ENCODE measurements at places on chromosomes 13 and 19. TPM values are rescaled to one million over a fixed set of nuclear protein-coding genes. Genes with fewer than 3 reads are reported as not detected.

- H3K4me1 ChIP-seq, result peaks cover 3% of the 10 kb centered on the region
- H3K27me3 ChIP-seq, result peaks cover 9% of the 10 kb centered on the region
- peak; percentile 17 for DNase-seq
- H3K27ac ChIP-seq, result no peak overlapping the region
- no peaks in the 10 kb centered on the region for H3K36me3 ChIP-seq
These were observed 230.2 kb downstream of the TDRD3 start for GRCh38 chr13:60627071-60627686.

DNA sequence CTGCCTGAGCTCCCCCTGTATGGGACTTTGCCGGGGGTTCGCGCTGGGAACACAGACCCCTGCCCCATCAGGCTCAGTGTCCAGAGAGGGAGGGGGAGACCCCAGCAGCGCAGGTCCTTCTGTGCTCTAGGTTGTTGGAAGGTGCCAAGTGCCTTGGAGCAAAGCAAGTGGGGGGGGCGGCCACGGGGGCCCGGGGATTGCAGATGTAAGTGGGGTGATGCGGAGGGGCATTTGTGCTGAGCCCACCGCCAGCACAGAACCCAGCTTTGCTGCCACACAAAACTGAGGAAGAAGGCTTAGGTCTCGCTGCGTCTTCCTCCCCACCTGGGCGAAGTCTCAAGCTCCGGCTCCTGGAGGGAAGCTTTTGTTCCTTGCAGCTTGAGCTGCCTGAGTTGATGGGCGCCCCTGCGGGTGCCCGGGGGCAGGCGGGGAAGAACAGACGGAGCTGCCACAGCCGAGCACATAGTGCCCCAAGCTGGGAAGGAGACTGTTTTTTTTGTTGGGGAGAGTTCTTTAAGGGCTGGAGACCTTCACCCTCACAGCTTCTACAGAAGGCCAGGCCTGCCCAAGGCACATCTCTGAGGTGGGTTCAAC, 1.5 kb upstream of the NTN5 start:
- H3K36me3 ChIP-seq, result no peaks in the 10 kb centered on the region
- peaks cover 5% of the 10 kb centered on the region for H3K4me1 ChIP-seq
- no peaks in the 10 kb centered on the region for H3K27me3 ChIP-seq
- no peak for DNase-seq
- no peak overlapping the region for H3K27ac ChIP-seq

GRCh38 chr19:2227415-2228156, 8.5 kb downstream of the PLEKHJ1 start:
- H3K27ac ChIP-seq, result no peak overlapping the region
- H3K4me1 ChIP-seq, result peaks cover 11% of the 10 kb centered on the region
- no peak overlapping the region for H3K4me3 ChIP-seq
- DNase-seq, result no peak
- H3K27me3 ChIP-seq, result no peaks in the 10 kb centered on the region
- H3K36me3 ChIP-seq, result peaks cover 36% of the 10 kb centered on the region

DNA sequence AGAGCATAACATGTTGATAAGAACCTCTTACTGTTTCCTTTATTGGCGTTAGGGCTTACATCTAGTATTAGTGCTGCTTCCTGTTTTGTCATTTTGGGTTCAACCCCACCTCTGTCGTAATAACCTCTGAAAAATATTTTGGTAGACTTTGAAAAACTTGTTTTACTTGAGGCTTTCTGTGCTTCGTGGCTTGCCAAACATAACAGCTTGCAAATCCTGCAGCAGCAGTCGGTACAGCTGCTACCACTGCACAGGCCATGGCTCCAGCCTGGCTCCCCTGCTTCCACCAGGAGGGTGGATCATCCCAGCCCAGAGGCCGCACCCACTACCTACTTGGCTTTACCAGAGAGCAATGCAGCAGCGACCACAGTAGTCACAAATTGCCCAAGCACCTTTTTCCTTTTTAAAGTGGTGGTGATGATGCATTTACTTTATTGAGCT, 11.8 kb upstream of the CEACAM4 start:
- peaks cover 48% of the 10 kb centered on the region for H3K27me3 ChIP-seq
- H3K4me1 ChIP-seq, result peaks cover 2% of the 10 kb centered on the region
- no peak overlapping the region for H3K4me3 ChIP-seq

DNA sequence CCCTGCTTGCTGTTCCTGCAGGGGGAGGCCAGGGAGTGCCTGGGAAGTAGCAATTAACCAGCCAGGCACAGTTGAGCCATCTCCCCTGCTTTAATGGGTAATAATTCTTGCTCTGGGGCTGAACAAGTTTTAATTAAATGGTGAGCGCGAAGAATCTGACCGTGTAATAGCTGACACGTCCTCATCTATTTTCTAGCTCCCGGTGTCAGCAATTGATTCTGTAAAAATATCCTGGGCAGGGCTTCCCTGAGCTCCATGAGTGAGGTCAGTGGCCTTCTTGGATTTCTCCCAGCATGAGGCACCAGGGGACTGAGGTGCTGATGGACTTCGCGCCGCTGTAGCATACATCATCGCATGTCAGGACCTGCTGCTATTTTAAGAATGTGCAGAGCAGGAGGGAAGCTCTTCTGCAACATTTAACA, 26.9 kb downstream of the SIPA1L3 start:
- no peaks in the 10 kb centered on the region for H3K36me3 ChIP-seq
- H3K4me3 ChIP-seq, result no peak overlapping the region
- no peaks in the 10 kb centered on the region for H3K4me1 ChIP-seq
- DNase-seq, result no peak

DNA sequence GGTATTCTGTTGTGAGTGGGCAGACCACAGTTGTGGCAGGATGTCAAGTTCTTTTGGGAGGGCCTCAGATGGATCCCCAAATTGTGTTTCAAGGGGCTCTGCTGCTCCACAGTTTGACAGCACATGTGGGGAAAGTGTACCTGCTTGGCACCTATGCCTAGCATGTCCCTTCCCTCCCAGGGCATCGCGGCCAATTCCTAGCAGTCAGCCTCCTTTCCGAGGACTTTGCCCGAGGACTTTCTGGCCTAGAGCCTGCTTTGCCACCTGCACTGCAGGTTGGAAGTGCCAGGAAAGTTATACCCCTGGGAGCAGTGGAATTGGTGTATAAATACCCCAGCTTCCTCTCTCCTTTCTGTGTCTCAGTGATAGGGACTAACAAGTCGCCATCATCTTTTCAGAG, 11.9 kb upstream of the GPR12 start:
- H3K27me3 ChIP-seq, result peaks cover 8% of the 10 kb centered on the region
- no peak overlapping the region for H3K4me3 ChIP-seq
- no peaks in the 10 kb centered on the region for H3K4me1 ChIP-seq
- no peak for DNase-seq

DNA sequence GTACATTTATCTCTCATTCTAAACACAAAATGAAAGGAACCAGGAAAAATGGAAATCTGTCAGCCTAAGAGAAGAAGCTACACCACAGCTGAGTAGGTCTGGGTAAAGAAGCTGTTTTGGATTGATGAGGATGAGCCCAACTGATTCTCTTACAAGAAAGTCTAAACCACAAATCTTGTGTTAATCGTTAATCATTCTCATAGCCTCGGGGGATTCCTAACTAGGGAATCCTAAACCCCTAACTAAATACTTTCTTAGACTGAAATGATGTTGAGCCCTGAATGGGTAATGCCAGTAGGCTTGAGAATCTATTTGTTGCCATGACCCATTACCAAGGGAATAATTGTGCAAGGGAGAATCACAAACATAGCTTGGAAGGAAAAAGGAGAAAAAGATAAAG, 327.5 kb upstream of the SPRY2 start:
- H3K4me1 ChIP-seq, result no peaks in the 10 kb centered on the region
- no peaks in the 10 kb centered on the region for H3K27me3 ChIP-seq
- no peak overlapping the region for H3K4me3 ChIP-seq
- no peak for DNase-seq

DNA sequence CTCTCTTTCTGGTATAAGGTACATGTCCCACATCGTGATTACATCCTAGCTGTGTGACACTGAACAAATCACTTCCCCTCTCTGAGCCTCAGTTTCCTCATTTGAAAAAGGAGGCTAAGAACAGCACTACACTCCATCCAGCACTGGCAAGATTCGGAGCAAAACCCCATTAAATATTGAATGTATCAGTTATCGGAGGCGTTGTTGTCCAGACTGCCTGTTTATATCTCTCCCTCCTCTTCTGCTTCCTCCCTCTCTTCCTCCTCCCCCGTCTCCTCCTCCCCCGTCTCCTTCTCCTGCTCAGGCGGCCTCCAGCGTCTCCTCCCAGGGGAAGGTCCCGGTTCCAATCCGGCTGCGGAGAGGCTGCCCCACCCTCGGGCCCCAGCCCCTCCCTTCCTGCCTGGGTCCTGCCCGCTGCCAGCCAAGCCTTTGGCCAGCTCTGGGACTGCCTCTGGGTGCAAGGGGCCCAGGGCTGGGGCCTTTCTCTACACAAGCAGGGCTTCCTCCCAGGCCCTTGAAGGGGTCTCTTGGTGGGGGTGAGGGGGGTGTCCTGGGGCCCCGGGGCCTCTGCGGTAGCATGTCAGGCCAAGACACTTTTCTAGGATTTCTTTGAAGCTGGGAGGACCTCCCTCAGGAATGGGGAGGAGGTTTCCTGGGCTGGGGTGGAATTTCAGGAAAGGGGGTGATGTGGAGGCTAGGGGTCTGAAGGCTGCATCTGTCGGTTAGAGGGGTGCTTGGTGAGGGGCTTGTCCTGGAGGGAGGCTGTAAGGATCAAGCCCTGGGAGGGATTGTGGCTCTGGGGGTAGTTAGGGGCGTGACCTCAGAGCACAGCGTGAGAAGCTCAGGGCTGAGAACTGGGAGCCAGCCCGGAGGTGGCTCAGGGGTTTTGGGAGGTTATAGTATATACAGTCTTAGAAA, 1.9 kb downstream of the RRAS start:
- H3K27ac ChIP-seq, result peak overlapping the region; percentile 24
- H3K4me3 ChIP-seq, result peak overlapping the region; percentile 98
- H3K27me3 ChIP-seq, result peaks cover 6% of the 10 kb centered on the region

DNA sequence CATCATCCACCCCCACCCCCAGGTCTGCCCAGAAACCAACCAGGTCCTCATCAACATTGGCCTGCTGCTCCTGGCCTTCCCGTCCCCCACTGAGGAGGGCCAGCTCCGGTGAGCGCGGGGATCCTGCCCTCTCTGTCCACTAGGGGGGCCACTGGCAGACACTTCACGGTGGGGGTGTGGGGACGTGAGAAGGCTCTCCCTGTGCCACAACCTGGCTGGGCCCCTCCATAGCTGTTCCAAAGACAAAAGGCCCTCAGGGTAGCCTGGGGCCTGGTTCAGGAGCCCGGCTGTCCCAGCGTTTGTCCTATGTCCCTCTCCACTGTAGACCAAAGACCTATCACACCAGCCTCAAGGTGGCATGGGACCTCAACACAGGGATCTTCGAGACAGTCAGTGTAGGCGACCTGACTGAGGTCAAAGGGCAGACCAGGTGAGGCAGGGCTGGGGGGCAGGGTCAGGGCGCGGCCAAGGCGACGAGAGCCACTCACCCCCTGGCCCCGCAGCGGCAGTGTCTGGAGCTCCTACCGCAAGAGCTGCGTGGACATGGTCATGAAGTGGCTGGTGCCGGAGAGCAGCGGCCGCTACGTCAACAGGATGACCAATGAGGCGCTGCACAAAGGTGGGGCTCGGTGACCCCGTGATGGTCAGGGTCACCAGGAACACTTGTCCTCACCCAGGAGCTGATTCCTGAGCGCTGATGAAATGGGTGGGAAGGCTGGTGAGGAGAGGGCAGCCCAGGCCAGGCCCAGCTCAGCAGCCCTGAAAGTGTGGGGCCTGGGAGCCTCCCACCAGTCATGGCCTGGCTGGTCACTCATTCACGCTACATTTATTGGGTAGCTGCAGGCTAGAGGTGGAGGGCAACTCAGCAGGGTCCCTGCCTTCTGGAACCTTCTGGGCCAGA, 7.9 kb downstream of the DCAF15 start:
- DNase-seq, result no peak
- no peak overlapping the region for H3K27ac ChIP-seq
- H3K4me1 ChIP-seq, result no peaks in the 10 kb centered on the region
- peaks cover 50% of the 10 kb centered on the region for H3K36me3 ChIP-seq

CYP4F8 gene
- not detected for total RNA-seq

GRCh38 chr13:65964672-65965071, 1265.5 kb downstream of the PCDH9 start:
- no peaks in the 10 kb centered on the region for H3K4me1 ChIP-seq
- no peak overlapping the region for H3K4me3 ChIP-seq
- no peaks in the 10 kb centered on the region for H3K36me3 ChIP-seq
- DNase-seq, result no peak

GRCh38 chr19:16461630-16462051, 10.1 kb downstream of the EPS15L1 start:
- no peak overlapping the region for H3K4me3 ChIP-seq
- H3K27ac ChIP-seq, result no peak overlapping the region
- no peaks in the 10 kb centered on the region for H3K27me3 ChIP-seq
- H3K4me1 ChIP-seq, result peaks cover 37% of the 10 kb centered on the region
- H3K36me3 ChIP-seq, result peaks cover 6% of the 10 kb centered on the region
- no peak for DNase-seq

VMAC gene
- 7.9 TPM for total RNA-seq

GRCh38 chr13:43407023-43407581, 379.7 kb downstream of the ENOX1 start:
- H3K27me3 ChIP-seq, result peaks cover 15% of the 10 kb centered on the region
- H3K4me1 ChIP-seq, result no peaks in the 10 kb centered on the region
- H3K27ac ChIP-seq, result no peak overlapping the region
- no peak for DNase-seq
- H3K4me3 ChIP-seq, result no peak overlapping the region
